ENCODE measurements at places on chromosomes 1 and 21.

DNA sequence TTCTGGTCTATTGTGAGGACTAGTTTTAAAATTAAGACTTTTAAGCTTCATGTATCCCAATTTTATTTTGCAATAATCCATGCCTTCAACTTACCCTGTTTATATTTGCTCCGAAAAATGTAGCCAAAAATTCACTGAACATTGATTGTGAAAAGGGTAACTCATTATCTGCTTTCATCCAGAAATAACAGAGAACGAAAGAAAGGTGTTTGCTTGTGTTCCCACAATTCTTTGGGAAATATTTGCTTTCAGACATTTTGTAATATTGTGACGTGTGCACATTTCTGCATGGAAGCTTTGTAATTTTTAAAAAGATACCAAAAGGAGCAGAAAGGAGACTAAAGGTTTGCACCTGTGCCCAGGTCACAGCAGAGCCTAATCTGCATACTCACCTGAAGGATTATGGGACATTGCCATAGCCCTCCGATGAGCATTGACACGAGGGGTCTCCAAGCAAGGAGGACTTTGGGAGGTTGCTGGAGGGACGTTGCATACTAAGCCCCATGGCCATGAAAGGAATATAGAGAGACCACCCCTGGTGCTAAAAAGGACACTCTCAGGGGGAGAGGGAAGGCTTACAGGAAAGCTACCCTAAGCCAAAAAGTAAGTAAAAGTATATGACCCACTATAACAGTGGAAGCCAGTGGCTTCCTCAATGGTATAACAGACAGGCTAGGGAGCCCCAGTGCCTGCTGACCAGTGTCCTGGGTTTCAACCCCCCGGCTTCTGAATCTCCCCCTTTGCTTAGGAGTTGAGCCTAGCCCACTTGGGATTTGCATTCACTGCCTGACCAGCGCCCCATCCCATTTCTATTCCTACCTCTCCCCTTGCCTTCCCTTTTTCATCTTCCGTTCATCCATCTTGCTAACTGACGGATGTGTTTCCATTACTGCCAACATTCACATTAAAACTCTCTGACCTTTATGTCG is 148.6 kb upstream of the ZC3H12A start:
- no peak for DNase-seq

- no peak for DNase-seq
Observed at GRCh38 chr1:22256213-22256512, 113.3 kb upstream of the WNT4 start.

- DNase-seq = no peak
Observed at GRCh38 chr1:52615489-52616042, 13.4 kb downstream of the GPX7 start.

GRCh38 chr21:44391345-44392091 is 38.1 kb downstream of the TRPM2 start:
- peak; percentile 9 for DNase-seq

DNA sequence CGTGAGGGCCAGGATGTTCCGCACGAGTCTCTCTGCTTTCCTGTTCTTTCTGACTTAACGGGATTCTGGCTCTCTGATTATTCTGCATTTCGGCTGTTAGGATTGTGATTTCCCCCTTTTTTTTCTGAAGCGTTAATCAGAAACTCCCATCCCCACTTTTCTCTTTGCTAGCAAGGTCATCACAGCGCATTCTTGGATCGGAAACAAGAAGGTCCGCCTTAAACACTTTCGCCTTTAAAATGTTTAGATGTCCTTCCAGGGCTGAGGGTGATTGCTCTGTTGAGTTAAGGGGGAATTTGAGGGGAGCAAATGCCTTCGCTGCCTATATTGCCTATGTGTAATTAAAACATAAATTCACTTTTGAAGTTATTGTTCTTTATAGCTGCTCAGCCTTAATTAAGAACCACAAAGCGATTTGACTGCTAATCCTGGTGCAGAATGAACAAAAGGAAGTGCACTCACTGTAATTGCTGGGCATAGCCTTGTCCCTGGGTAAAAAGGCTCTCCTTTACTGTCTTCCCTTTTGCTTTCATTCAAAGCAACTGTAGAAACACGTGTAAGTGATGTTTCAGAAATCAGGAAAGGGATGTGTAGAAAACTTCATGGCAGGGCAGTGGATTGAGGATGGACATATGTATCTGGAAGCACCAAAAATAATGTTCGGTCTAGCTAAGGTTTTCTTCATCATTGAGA is 1.2 kb downstream of the LAMC1 start:
- DNase-seq = peak; percentile 58

GRCh38 chr1:14292520-14292919 is 306.0 kb upstream of the KAZN start:
- no peak for DNase-seq

GRCh38 chr1:178188306-178188705 is 94.4 kb downstream of the RASAL2 start:
- no peak for DNase-seq

DNA sequence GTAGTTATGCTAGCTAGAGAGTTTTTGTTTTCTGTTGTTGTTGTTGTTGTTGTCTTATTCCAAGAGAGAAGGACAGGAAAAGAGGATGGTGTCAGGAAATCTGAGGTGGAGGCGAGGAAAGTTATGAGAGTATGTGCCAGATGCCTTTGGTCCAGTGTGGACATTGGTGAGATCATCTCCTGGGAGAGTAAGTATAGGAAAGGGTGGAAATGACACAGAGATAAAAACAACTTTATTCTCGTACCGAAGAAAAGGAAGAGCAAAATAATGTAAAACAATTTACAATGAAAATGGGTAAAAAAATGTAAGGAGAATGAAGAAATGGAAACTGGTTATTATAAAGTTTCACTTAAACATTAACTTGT is 97.4 kb upstream of the ADGRL2 start:
- no peak for DNase-seq

DNA sequence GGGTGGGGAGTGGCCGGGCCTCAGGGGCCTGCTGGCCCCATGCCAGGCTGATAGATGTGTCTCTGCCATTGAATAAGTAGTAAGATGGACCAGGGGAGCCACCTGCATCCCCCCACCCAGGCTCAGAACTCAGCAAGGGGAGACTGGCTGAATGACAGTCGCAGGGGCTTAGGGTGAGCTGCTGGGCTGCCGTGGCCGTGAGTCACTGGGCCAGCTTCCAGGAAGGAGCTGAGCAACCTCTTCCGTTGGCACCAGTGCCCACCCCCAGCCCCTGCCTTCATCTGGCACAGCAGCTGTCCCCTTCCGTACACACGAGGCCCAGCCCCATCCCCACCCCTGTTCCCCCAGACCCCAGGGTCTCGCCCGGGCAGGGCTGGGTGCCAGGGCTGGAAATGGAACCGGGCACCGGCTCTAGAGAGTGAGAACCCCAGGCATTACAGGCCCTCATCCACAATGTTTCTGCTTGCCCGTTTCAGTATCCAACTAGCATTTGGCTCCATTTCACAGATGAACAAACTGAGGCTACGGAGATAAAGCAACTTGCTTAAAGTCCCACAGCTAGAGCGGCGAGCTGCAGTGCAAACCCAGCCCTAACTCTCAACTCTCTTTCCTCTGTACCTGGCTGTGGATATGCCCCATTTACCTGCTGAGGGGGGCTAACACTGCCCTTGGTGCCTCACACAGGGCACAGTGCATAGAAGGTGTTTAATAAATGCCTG is 10.2 kb downstream of the WNT4 start:
- peak; percentile 91 for DNase-seq

DNA sequence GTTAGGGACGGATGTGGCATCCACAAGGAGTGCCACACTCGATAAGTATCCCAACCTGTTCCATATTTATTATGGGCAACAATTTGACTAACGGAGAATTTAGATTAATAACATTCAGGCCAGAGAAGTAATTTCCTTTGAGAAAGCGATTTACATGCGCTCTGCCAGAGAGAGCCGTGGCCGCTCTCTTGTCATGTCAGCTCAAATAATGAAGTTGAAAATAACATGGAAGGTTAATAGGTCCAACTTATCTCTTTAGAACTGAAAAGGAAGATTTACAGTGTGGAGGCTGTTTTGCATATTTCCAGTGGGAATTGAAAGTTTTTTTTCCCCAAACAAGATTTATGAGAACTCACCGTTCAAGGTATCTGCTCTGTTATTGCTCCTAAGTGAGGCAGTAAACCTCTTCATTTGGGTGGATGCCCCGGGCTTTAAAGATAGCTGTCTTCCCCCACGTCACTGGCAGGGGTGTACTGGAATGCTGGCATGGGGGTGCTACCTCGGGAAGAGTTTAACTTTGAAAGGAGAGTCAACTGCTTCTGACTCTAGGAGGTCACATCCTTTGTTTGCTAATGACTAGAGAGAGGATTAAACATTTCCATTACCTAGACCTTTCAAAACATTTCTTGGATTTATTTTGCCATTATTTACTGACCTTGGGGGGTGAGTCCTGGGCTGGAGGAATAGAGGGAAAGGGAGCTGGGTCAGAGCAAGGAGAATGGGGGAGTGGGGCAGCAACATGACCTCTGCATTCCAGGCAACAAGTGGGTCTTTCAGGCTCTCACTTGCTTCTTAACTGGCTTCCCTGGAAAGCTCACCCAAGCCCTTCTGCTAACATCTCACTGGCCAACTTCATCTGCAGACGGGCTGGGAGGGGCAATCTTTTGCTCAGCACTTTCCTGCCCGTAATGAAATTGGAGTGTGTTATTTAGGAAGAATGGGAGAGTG is 204.2 kb downstream of the CAMTA1 start:
- no peak for DNase-seq

GRCh38 chr1:184499616-184500015 is 112.8 kb downstream of the C1orf21 start:
- DNase-seq = no peak

GRCh38 chr1:200373811-200374231 is 36.0 kb downstream of the ZNF281 start:
- DNase-seq = no peak

GRCh38 chr1:21334214-21335087 is 44.2 kb upstream of the ECE1 start:
- peak; percentile 70 for DNase-seq

- DNase-seq = no peak
Observed at GRCh38 chr1:58573138-58573537, 3.9 kb downstream of the TACSTD2 start.

DNA sequence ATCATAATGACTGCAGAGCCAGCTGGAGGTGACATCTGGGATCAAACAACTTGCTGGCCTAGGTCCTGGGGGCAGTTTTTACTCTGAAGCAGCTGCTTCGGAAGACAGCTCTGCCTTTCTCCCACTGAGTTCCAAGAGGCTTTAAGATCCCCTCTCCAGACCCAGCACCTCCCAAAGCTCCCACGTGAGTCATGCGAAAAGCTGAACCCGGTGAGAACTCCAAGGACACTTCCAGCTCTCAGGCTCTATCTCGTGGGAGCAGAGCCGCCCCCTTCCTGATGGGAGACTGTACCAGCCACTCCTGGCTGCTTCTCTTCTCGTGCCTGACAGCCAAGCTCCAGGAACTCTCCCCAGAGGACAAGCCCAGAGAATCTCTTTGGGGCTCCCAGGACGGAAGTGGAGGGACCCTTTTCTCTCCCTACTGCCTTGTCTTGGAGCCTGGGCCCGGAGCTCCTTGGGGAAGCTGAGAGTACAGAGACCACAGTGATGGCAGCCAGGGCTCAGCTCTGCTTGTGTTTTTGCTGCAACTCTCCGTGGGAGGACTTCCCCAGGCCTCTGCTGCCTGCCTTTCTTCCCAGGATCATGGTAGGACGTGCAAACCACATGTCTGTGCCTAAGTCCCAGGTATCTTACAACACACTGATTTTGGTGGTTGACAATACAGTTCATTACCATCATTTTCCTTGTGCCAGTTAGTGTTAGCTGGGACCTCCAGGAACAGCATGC is 40.6 kb downstream of the STUM start:
- no peak for DNase-seq

DNA sequence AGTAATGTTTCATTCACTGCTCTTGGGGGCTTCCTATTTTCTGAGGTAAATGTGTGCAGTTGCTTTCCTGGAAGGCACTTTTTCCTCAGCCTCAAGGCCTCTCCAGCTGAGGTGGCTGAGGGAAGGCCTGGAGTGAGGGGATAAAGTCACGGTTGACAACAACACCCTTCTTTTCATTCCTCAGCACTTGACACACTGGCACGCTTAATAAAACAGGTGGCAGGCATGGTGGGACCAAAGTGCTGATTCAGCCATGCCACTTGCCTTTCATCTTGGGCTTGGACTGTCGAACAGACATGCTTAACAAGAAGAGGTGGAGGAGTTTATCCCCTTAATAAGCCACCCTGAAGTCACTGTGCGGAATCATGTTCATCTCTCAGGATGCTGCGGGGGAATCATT is 23.6 kb upstream of the GRHL3 start:
- peak; percentile 47 for DNase-seq

DNA sequence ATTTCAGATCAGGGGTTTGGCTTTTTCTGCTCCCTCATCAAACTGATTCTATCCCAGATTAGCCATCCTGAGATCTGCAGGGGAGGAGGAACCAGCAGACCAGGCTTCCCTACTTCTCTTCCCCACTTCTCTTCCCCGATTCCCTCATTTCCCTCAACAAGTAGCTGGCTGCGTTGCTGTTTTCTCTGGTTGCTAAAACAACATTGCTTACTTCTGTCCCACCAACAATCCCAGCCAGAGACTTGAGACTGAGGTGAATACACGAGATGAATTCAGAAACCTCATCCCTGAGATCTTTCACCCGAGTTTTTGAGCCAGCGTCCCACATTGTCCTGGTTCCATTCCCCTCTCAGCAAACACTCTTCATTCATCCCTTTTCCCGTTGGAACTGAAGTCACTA is 22.4 kb downstream of the DYRK3 start:
- peak; percentile 36 for DNase-seq

DNA sequence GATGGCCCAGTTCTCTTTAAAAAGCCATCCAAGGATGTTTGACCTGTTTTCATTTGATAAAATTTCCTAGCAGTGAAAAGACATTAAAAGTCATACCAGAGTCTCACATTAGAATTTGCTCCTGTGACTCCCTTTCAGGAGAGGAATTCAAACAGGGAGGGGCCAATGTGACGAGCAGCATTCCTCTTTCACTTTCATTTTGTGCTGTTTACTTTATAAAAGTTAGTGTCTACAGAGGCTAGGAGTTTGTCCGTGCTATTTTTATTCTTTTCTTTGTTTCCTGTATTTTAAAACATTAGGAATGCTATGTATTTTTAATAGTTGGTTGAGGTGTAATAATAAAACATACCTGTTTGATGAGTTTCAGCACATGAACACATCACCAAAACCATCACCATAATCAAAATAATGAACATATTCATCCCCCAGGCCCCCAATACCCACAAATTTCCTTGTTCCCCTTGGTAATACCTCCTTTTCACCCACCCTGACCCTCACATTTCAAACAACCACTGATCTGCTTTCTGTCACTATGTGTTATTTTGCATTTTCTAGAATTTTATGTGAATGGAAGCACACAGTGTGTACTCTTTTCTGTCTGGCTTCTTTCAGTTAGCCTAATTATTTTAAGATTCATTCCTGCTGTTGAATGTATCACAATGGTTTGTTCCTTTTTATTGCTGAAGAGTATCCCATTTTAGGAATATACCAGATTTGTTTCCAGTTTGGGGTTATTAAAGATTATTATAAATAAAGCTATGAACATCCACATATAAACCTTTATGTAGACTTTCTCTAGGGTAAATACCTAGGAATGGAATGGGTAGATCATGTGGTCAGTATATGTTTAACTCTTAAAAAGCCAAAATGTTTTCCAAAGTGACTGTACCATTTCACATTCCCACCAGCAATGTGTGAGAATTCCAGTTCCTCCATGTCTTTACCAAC is 129.5 kb downstream of the TENT5C start:
- DNase-seq = peak; percentile 53

- DNase-seq = no peak
Observed at GRCh38 chr1:19750101-19750881, 49.4 kb downstream of the TMCO4 start.

GRCh38 chr1:198922638-198923430 is 284.0 kb downstream of the PTPRC start:
- no peak for DNase-seq

Data from tongue (tissue), 3 donors.